ENCODE measurements at places on chromosomes 2 and 18.
A peak's percentile ranks its signal among the peaks of the same experiment; 100 is the strongest.

- no peak for DNase-seq
These were observed 568.1 kb upstream of the CRIM1 start for GRCh38 chr2:35787302-35788031.

DNA sequence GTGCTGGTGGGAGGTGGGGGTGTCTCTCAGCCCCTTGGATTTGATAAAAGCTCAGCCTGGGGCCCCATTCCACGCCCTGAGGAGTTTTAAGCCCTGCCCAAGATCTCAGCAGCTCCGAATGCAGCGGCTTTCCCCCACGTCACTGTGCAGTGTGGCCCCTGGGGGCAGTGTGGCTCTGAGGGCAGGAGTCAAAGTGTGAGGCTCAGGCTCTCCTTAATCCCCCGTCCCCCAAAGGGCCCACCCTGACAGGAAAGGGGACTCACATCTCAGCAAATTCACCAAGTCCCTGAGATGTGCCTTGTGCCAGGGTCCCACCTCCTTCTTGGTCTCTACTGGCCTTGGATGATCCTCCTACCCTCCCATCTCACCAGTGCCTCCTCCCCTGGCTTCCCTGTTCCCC is 25.2 kb downstream of the NPPC start:
- no peak for DNase-seq

DNA sequence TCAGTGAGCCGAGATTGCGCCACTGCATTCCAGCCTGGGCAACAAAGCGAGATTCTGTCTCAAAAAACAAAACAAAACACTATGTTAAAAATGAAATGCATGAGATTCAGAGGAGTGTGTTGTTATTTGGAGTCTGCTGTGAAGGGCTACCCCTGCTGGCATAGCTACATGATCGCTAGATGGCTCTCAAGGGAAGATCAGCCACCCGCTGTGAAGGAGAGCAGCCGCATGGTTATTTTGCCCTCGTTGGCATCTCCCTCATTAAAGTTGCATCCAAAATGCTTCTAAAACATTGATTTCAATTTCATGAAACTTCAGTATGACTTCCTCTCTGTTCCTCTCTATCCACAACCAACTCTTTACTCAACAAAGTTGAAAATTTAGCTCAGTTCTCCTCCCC is 54.8 kb upstream of the NDUFV2 start:
- DNase-seq, result no peak

DNA sequence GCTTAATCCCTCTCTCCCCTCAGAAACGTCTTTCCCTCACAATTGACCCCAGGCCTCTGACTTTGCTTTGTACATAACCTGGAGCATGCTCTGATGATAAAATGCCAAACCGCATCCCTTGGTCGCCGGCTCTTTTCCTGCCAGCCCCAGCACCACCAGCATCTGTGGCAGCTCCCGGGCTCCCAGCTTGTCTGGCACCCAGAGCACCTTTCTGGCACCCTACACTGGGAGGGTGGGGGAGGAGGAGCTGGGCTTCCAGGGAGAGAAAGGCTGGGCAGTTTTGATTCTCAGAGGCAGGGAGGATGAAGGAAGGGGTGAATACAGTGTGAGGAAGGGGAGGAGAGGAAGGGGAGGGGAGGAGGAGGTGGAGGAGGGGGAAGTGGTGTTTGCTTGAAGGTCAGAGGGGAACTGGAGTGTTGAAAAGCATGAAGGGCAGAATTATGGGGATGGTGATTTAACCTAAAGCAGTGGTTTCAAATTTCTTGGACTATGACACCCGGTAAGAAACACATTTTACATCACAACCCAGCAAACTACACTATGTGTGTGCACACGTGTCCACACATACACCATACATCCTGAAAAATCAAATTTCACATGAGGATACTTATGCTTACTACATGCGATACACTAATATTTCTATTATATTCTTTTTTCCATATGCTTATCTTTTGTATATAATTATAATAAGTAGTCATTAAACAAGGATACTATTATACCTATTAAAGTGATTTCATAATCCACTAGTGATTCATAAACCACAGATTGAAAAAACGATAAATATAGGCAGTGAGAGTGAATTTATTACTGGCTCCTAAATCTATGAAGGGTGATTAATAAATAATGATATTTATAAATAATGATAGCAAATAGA is 30.0 kb upstream of the IGFBP2 start:
- DNase-seq, result no peak

- no peak for DNase-seq
These were observed 12.9 kb downstream of the IER3IP1 start for GRCh38 chr18:47163241-47163640.

DNA sequence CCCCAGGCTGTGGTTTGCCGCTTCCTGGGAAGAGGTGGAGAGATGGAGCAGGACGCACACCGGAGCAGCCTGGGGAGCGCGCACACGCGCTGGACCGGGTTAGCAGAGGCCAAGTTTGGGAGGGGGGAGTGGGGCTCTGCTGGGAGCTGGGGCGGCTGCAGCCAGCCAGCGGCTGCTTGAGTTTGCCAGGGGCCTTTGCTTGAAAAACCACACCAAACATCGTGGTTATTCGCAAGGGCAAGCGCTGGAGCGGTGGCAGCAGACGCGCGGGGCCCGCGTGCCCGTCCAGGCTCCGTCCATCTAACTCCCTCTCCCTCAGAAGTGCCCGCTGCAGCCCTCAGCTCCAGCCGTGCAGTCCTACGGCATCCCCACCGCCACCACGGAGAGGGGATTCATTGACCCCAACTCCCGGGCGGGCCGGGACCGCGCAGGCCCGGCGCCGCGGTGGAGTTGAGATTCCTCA is 4.6 kb downstream of the PTGR3 start:
- DNase-seq, result no peak

GRCh38 chr2:24512404-24512803 is 21.4 kb downstream of the NCOA1 start:
- no peak for DNase-seq

GRCh38 chr18:62187543-62188510 is 772 bp downstream of the RELCH start:
- peak; percentile 56 for DNase-seq

GRCh38 chr2:127401757-127402695 is 14.3 kb upstream of the MAP3K2 start:
- no peak for DNase-seq

DNA sequence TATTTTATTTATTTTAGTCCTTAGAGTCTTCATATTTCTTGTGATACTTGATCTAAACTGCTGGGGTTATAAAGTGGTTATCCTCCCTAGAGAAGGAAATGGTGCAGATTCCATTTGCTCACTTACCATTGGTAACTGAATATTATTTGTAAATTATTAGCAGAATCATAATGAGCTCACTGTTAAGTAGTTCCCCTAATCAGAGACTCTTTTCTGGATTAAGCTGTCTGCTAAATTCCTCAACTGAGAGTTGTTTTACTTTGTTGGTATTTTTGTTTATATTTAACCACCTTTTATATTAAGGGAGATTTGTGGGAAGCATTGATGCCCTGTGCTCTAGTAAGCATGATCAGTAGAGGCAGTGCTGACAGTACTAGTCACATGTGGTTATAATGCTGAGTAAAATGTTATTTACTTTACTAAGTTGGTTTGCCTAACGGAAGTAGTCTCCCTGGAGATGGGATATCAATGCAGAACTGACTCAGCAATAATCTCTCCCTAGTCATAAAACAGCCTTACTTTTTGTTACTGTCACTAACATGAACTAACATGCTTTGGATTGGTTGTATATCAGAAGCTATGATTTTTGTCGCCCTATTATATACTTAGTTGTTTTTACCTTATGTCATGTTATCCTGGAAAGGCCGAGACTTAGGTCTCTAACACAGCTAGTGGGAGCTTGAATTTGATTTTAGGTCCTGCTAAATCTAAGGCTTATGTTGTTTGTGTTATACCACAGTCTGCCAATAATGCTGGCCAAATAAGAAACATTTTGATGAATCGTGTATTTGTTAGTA is 166.7 kb downstream of the MCFD2 start:
- no peak for DNase-seq

- no peak for DNase-seq
These were observed 131.5 kb upstream of the ACVR2A start for GRCh38 chr2:147713349-147713748.

DNA sequence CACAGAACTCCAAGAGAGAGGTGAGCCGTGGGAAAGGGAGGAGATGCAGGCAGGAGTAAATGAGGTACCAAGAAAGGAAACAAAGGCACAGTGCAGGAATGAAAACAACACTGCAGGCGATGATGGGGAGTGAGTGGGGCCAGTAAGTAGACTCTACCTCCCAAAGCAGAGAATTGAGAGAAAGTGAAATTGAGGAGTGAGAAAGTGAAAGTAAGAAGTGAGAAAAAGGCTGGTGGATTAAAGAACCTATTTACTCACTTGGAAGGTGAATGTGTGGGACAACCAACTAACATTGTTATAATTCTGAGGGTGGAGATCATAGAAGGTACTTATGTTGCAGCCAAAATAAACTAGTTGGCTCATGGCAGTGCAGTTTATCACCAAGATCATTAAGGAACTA is 193.1 kb upstream of the TMEM200C start:
- DNase-seq, result no peak

- DNase-seq, result no peak
These were observed 100.7 kb upstream of the CYP1B1 start for GRCh38 chr2:38176619-38177021.

GRCh38 chr2:214185546-214185945 is 225.3 kb upstream of the VWC2L start:
- no peak for DNase-seq

DNA sequence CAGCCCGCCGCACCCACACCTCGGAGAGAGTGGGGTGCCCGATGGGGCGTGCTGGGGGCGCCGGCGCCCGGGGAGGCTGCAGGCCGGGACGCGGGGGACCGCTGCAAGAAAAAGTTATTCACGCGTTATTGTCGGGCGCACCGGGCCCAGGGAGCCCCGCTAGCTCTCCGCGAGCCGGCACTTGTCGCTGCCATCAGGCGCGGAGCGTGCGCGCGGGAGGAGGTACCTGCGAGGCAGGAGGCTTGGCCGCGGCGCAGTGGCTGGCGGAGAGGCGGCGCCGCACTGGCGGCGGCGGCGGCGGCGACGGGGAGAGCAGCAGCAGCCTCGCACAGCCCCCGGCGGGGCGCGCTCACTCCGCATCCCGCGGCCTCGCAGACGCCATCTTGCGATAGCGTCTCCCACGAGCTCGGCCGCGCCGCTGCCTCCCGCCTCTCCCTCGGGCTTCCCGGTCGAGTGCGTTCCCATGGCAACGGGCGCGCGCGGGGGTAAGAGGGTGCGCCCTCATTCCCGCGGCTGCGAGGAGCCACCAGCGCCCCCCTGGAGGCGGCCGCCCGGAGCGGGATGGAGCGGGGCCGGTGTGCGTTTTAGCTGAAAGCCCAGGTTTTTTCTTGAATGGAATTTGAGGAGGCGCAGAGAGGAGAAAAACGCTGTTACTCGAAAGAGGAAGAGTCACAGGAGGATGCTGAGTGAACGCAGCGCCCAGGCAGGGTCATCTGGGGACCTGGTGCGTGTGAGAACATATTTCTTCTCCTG is at the start of gene CHN1:
CHN1 (minus strand) TSS at position 402 of the 753 bp plus-strand sequence. CDS start 469 bp downstream, outside the sequence.
- peak; percentile 82 for DNase-seq

GRCh38 chr2:196558497-196558896 is 81.0 kb upstream of the CCDC150 start:
- no peak for DNase-seq

DNA sequence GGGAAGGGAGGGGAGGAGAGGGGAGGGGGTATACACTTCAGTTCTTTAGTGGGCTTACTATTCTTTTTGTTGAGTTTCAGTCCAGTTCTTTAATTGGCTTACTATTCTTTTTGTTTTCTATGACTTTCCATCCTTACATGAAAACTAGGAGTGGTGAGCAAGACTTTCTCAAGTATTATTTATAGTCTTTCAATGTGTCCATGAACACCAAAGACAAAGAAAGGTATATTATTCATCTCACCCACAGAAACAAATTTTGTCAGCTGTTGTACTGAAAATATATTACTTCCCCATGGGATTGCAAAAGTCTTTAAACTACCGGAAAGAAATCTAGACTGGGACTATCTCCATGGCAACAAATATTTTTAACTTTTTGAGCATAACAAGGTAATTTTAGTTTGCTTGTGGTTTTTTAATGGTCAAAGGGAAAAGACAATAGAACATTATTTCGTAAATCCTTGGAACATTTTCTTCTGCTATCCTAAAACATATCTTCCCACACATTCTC is 17.6 kb downstream of the ADAM17 start:
- DNase-seq, result no peak

DNA sequence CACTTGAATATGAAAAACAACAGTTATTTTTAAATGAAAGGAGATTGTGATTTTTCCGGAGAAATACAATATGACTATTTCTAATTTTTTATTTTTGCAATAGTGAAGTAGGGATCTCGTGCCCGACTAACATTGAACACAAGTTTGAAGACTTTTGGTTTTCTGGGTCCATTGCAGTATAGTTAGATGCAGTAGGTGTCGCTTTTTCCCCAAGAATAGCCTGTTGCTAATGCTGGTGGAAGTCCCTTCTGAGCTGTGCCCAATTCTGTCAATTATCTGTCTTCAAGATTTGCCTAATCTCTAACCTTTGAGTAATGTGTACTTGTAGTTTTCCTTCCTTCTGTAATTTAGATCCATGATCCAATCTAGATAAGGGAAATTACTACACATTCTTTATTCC is 36.5 kb downstream of the SEMA4F start:
- DNase-seq, result no peak

GRCh38 chr2:151030663-151031230 is 230.9 kb downstream of the RBM43 start:
- no peak for DNase-seq

DNA sequence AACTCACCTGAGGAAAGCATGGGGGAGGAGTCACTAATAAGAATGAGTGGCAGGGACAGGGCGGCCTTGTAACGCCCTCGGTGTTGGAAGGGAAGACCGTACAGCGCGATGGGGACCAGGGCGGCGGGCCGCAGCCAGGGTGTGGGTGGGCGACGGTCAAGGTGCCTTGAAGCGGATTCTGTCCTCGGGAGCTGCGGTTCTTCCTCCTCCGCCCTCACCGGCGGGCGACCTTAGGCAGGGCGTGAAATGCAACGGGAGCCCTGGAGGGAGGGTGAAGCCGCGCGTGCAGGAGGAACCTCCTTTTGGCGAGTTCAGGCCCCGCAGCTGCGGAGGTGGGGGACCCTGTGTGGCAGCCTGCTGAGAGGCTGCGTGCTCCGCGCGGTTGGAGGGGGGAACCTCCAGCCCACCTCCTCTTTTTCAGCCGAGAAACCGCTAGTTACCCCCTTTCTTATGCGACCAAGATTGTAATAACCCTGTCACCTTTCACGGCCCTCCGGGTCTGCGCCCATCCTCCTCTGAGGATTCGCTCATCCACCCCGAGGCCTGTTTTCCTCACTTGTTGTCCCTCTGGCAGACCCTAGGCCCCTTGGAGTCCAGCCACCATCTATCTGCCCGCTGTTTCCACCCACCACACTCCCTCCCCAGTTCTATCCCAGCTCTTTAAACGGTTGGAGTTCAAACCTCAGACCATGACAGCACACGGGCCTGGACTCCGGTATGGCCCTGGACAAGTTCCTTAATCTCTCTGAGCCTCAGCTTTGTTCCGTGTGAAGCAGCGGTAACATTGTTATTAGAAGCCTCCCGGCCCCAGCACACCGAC is 823 bp upstream of the RNU2-63P start:
- DNase-seq, result no peak

DNA sequence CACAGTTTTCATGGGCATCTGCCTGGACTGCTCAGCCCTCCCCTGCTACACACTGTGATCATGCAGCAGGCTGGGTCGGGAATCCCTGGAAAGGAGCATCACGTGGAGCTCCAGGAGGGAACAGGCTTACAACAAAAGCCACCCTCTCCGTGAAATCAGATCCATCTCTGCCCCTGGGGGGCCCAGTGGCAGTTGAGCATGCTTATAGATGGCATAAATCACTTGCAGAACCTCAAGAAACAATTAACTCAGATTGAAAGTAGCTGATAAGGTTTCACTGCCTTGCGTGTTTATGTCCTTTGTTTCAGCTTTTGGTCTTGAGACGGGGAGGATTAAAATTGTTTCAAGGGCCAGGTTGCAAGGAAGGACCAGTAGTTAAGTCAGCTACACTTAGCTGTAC is 354.8 kb upstream of the MEIS1 start:
- DNase-seq, result no peak

Data from activated CD8-positive, alpha-beta memory T cell treated with anti-CD3 and anti-CD28 coated beads, Interleukin-2, amount 50 U/mL, for 48 hours (primary cell).